ENCODE measurements at places on chromosomes 5 and 9.

- no peak for DNase-seq
Measured at GRCh38 chr9:125989524-125990180, 242.5 kb downstream of the PBX3 start.

DNA sequence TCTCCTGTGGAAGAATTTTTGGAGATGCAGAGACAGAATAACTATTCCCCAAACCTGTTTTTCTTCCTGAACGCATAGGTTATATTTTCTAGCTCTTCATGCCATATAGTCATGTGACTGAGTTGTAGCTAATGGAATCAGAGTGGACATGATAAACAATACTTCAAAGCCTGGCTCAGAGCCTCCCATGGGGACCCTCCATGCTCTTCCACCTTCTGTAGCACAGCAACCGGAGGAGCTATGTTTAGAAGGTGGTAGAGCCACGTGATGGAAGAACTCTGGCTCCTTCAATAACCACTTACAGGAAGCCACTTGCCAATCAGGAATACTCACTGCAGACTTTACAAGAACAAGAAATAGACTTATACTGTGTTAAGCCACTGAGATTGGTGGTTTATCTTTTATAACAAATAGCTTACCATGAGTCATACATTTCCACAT is 39.2 kb downstream of the NADK2 start:
- no peak for DNase-seq

DNA sequence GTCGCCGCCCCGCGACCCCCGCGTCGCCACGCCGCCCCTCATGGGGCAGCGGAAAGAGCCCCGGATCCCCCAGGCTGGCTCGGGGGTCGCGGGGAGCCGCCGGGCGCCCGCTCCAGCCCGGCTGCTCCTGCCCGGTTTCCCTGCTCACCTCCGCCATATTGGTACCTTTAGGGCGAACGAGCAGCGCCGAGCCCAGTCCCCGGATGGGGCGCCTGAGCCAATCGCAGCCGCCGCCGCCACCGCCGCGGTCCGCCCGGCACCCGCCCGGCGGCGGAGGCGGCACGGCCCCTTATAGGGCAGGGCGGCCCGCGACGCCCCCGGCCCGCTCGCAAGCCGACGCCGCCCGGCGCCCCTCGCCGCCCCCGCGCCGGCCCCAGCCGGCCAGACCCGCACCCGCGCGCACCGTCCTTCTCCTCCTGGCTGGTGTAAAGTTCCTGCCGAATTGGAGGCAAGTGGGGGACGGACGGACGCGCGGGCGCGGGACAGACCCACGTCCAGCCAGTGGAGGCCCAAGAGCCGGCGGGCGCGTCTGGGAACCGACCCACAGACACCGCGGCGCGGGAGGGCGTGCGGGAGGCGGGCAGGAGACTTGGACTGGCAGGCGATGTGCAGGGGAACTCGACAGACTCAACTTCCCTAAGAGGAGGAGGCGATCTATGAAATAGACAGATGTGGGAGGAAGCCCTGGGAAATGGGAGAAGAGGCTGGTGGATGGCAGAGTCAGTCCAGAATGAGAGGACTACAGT is at the start of gene MIER3:
MIER3 (minus strand) TSS at position 178 of the 746 bp plus-strand sequence; CDS start at position 157, 21 bp downstream.
- DNase-seq, result peak; percentile 64

- no peak for DNase-seq
Measured at GRCh38 chr9:109315480-109316206, 5.2 kb downstream of the EPB41L4B start.

DNA sequence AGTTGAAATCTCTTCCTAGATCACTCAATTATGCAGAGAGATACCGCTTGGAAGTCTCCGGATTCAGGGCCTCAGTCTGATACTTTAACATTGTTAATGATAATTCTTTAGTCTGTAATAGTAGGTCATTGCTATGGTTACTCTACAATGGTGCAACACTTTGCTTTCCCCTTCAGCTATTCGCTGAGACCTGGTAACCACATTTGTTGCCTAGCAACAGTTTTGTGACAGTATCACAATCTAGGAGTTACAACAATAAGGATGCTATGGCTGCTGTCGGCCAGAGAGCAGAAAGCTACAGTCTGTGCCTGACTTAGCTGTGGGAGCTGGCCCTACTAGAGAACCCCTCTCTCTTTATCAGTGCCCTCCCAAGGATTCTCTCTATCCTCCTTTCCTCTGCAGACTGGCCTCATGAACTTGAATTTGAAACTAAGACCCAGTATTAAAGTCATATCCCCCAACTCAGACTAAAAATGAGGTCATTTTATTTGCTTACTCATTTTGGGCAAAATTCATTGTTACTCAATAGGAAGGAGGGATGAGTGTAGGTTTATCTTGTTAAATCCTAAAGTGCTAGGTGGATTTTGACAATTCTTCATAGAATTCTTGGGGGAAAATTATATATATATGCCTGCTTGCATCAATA is 39.3 kb downstream of the NR2F1 start:
- no peak for DNase-seq

GRCh38 chr9:123269281-123269680 is 895 bp upstream of the STRBP start:
- no peak for DNase-seq

DNA sequence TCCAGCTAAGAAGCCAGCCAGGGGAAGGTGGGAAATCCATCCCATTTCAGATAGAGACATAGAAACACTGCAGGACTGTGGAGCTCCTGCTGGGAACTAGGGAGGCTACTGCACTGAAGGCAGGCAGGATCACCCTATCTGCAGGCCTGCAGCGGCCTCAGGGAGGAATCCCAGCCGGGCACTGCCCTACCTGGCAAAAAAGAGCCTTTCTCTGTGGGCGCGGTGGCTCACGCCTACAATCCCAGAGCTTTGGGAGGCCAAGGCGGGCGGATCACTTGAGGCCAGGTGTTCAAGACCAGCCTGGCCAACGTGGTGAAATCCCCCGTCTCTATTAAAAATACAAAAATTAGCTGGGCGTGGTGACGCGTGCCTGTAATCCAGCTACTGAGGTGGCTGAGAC is 71.4 kb upstream of the PHYKPL start:
- no peak for DNase-seq

DNA sequence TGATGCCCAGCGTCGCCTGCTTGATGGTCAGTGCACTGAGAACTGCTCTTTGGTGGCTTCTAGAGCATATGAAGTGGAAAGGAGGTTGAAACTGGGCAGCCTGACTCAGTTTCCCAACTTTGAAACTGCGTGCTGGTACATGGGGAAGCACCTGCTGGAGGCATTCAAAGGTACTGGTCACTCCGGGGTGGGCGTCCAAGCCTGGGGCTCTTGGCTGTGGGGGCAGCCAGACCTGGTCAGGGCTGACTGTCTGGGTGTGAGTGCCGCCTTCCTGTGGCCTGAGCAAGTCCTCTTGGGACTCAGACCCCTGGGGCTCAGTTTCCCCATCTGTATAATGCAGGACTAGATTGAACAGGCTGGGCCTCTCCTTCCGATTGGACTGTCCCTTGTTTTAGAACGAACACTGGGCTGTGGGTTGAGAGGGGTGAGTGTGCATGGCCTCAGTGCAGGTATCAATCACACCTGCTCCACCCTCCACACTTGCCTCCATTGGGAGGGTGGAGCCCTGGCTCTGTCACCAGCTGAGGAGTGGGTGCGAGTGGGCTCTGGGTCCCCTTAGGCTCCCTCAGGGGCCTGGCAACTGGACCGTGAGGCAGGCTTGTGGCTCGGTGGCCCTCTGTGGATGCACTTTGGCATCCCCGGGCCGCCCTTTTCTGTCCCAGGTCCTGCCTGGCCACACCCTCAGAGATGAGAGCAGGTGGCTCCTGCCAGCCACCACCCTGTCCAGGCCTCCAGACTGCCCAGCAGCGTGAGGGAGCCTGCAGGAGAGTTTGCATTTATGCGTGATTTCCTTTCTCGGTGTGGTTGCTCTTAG is 80.2 kb downstream of the PHF2 start:
- no peak for DNase-seq

- DNase-seq, result no peak
Measured at GRCh38 chr5:158880483-158881001, 219.2 kb downstream of the EBF1 start.

- DNase-seq, result no peak
Measured at GRCh38 chr9:6564868-6565267, 80.7 kb downstream of the GLDC start.

DNA sequence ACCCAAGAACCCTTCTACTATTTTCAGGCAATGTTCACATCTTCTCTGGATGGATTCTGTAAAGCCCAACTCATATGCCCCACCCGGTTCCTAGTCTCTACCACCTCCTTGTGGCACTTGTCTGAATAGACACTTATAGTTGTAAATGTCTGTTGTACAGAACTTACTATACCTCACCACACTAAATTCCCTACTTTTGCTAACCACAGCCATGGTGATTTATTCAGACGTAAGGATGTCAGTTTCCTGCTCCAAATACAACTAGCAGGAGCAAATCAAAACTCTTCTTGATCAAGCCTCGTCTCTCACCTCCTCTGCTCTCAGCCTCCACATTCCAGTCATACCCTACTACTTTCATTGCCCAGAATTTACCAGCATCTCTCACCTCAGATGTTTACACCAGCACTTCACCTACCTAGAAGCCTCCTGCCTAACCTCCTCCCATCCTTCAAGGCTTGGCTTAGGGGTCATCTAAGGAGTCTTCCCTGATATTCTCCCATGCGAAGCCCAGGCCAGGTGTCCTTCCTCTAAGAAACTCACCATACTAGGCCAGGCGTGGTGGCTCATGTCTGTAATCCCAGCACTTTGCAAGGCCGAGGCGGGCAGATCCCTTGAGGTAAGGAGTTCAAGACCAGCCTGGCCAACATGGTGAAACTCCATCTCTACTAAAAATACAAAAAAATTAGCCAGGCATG is 75.5 kb downstream of the MAPKAP1 start:
- DNase-seq, result no peak

DNA sequence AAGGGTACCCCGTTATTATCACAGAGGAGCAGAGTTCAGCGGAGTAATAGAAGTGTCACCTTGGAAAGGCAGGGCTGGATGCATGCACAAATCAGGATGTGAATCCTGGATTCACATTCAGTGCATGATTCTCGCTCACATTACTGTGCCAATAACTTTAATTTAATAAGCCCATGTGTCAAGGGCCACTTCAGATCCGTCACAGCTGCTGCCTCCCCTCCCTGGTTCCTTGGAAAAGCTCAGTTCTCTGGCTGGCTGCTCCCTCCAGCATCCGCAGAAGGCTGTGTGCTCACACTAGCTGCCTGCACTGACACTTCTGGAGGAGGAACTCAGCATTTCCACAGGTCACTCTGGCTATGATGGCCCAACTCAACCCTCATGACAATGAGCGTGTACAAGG is 256.8 kb upstream of the ADAMTS16 start:
- DNase-seq, result no peak

DNA sequence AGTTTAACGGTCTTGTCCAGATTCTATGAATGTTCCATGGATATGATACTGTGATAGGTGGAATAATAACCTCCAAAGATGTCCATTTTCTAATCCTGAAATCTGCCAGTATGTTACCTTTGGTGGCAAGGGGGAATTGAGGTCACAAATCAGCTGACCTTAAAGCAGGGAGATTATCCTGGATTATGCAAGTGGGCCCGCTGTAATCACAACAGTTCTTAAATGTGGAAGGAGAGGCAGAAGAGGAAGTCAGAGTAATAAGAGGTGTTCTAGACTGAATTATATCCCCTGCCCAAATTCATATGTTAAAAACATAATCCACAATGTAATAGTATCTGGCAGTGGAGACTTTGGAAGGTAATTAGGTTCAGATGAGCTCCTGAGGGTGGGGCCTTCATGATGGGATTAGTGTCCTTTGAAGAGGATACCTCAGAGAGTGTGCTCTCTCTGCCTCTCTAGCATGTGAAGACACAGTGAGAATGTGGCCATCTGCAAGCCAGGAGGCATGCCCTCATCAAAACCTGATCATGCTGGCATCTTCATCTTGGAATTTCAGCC is 47.6 kb upstream of the ZFAND5 start:
- DNase-seq, result no peak

GRCh38 chr5:164687391-164687790 is 1182.0 kb downstream of the MAT2B start:
- no peak for DNase-seq

DNA sequence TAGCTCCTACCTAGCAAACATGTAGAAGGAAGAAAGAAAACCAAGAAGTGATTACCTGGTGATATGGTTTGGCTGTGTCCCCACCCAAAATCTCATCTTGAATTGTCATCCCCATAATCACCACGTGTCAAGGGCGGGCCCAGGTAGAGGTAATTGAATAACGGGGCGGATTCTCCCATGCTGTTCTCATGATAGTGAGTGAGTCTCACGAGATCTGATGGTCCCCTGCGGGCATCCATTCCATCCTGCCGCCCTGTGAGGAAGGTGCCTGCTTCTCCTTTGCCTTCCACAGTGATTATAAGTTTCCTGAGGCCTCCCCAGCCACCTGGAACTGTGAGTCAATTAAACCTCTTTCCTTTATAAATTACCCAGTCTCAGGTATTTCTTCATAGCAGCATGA is 27.4 kb upstream of the ANKRD34B start:
- DNase-seq, result no peak

DNA sequence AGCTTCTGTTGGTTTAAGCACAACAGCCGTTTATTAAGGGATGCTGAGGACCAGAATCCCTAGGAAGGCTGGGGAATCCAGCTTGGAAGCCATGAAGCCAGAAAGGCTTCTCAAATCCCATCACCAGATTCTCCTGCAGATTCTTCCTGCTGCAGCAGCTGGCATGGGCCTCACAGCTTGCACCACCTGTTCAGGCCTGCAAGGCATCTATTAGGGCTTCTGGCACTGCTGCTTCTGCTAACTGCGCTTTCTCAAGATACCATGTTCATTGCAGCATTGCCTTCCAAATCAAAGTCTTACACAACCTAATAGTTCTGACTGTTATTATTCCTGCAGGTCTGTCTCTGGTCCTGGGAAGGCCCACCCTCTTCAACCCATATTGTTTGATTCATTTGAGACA is 51.2 kb upstream of the ZNF366 start:
- no peak for DNase-seq

- no peak for DNase-seq
Measured at GRCh38 chr5:3843706-3844105, 248.1 kb downstream of the IRX1 start.

- no peak for DNase-seq
Measured at GRCh38 chr9:86697999-86698398, 249.3 kb downstream of the GAS1 start.

DNA sequence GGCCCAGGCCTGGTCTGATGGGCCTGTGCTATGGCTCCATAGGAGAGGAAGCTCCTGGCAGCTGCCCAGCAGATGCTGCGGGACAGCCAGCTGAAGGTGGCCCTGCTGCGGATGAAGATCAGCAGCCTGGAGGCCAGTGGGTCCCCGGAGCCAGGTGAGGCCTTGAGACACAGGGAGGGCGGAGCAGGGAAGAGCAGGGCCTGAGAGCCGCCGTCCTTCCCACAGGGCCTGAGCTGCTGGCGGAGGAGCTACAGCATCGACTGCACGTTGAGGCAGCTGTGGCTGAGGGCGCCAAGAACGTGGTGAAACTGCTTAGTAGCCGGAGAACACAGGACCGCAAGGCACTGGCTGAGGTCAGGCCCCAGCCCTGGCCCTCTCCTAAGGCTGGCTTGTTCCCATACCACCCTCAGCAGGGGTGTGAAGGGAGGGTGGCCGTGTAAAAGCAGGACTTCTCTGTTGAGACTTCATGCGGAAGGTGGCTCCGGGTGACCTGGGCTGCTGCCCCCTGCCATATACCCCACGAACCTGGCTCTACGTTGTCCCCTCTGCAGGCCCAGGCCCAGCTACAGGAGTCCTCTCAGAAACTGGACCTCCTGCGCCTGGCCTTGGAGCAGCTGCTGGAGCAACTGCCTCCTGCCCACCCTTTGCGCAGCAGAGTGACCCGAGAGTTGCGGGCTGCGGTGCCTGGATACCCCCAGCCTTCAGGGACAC is 4.5 kb downstream of the PKN3 start:
- DNase-seq, result no peak
